ENCODE measurements at places on chromosomes 12 and 14.
A peak's percentile ranks its signal among the peaks of the same experiment; 100 is the strongest.

DNA sequence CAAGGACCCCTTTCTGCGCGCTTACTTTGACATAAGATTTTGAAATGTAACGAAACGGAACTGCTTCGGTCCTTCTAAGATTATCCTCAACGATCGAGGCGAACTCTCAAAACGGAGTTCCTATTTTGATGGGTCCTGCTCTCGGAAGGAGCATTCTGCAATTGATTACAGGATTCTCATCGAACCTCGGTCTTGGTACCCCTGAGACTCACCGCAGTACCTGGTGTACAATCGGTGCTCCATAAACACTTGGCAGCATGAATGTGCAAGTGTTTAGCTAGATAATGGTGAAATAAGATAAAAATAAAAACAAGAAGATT lies 530 bp upstream of the NEMF start:
- no peak for DNase-seq

DNA sequence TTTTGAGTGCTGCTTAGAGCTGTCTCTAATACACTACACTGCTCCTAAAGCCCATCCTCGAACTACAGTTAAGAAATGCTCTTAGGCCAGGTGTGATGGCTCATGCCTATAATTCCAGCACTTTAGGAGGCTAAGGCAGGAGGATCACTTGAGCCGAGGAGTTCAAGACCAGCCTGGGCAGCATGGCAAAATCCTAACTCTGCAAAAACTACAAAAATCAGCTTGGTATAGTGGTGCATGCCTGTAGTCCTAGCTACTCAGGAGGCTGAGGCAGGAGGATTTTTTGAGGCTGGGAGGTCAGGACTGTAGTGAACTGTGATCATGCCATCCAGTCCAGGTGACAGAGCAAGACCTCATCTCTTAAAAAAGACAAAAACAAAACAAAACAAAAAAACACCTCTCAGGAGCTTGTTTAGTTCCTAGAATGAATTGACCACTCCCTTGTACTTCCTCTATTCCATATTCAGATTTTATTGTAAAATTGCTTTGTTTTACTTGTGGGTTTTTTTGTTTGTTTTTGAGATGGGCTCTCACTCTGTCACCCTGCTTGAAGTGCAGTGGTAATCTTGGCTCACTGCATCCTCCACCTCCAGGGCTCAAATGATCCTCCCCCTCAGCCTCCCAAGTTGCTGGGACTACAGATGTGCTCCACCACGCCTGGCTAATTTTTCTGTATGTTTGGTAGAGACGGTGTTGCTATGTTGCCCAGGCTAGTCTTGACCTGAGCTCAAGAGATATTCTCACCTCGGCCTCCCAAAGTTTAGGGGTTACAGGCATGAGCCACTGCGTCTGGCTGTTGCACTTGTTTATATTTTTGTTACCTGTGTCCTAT lies 13.6 kb downstream of the MDM2 start:
- no peak for DNase-seq

DNA sequence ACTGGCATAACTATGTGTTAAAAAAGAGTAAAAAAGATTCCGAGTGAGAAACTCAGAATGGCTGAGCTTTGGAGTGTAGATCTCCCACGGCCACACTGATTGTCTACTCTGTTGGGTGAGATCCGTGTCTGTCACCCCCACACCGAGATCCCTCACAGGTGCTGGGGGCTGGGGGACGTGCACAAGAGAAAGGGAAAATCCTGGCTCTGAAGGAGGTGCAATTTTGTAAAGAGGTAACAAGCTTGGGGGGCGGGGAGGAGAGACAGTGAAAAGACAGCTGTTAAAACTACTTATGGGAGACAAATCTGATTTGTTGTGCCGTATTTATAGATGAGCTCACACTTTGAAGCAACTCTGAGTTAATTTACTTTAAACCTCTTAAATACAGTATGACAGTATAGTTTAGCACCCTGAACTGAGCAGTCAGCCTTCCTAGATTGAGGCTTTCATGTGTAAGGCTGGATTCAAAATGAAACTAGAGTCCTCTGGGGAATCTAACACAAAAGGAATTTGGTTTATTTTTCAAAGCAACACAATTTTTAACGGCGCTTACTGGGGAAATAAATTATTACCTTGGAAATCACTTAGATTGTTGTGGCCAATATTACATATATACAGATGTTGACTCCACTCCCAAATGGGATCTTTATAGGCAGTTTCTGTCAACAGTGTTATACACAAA lies 167.4 kb upstream of the RGS6 start:
- DNase-seq, result no peak

GRCh38 chr14:98913967-98914650 lies 357.9 kb downstream of the BCL11B start:
- no peak for DNase-seq

DNA sequence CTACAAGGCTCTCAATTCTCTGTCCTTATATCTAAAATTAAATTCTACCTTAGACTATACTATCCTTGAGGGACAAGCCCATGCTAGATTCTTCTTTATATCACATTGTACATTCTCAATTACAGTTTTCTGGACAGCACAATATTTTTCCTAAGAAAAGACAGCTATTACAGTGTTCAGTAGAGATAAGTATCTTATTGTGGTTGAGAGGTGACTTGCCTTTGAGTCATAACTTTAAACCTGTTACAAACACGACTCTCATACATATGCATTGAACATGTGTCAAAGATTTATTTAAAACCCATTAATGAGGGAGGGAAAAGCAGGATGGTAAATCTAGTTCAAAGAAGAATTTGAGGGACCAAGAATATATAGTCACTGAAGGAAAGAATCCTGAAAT lies 61.1 kb downstream of the TPH2 start:
- no peak for DNase-seq

GRCh38 chr12:42217656-42218055 lies 20.4 kb downstream of the YAF2 start:
- DNase-seq, result no peak

DNA sequence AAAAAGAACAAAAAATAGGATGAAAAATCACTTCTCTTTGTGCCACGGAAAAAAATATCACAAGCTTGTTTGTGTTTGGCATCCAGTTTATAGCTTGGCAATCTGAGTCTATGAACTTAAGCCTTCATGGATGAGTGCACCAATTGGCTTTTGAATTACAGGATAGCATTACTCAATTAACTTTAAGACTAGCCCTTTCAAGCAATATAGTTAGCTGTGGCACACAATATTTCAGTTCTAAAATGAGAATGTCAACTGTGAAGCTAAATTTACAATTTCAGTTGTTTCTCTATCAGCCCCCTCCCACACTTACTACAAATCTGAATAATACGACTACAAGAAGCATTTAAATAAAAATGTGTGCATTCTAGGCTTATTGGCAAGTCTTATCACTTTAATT lies 8.3 kb downstream of the RERG start:
- no peak for DNase-seq

GRCh38 chr14:101253948-101254347 lies 307.3 kb upstream of the DIO3 start:
- no peak for DNase-seq

GRCh38 chr14:75970989-75971388 lies 10.8 kb downstream of the TGFB3 start:
- DNase-seq, result no peak

DNA sequence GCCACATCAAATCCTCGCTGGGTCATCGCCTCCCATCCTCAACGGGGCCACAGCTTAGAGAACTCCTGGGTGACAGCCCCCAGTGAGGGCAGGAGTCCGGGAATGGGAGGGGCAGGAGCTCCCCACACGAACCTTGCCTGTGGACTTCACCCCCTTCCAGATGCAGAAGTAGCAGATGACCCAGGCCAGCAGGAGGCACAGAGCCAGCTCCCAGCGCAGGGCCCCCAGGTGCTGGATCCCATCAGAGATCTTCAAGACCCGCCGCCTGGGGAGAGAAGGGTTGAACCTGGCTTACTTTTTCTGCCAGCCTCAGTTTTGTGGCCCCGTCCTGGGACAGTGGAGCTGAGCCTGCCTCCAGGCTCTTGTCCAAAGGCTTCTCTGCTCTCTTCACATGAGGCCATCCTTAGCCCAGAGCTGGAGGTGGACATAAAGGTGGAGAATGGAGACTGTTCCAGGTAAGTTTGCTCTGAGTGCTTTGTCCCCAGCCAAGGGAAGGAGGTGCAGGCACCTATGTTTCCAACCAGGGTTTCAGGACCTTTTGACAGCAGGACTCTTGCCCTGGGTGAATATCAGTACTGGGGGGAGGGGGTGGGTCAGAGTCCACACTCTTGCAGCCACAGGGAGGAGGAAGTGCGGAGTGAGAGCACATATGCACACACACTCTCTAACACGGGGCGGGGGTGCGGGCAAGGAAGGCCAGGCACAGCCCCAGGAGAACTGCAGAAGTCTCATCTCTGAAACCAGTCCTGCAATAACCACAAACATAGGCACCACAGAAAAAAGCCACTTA lies 23.3 kb upstream of the SLC6A12 start:
- no peak for DNase-seq

GRCh38 chr12:106918746-106919145 lies 37.0 kb upstream of the TMEM263 start:
- no peak for DNase-seq

GRCh38 chr14:66503532-66503931 lies 4.4 kb upstream of the GPHN start:
- DNase-seq, result no peak

DNA sequence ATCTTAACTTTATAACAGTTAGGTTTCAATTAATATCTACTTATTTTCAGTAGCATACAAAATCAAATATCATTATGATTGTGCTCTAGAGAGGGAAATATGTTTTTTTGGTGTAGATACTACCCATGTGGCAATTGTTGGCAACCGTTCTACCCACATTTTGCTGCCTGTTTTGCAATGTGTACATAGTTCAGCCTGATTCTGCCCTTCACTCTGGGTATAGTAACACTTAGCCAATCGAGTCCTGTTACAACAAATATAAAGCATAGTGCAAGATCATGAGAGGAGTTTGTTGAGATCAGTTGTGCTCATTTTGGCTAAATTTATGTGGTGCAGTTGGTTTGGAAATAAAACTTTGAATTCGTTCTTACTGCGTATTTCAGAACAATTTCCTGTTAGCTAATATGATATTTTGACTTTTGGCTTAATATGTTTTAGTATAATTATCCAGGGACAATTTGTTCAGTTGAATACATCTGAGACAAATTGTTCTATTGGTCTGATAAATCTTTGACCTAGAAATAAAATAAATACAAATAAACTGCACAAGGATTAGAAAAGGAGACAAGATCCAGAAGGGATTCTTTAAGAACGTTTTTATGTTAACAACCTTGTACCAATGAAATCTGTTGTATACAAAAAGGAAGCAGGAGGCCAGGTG lies 76.9 kb downstream of the ATF7IP start:
- DNase-seq, result no peak

DNA sequence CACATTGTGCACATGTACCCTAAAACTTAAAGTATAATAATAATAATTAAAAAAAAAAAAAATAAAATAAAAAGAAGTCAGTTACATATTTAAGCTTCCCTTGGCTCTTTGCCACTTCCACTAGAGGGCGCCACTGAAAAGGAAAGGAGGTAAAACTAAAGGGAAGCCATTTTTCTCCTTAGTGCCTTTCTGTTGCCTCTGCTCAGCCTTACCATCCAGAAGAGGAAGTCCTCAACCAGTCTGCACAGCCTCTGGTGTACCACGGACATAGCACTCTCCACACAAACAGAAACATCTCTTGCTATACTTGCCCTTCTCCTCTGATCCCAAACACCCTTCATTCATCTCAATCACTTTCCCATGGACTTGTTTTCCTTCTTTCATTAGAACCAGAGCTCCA lies 169.0 kb upstream of the EEA1 start:
- peak; percentile 59 for DNase-seq

DNA sequence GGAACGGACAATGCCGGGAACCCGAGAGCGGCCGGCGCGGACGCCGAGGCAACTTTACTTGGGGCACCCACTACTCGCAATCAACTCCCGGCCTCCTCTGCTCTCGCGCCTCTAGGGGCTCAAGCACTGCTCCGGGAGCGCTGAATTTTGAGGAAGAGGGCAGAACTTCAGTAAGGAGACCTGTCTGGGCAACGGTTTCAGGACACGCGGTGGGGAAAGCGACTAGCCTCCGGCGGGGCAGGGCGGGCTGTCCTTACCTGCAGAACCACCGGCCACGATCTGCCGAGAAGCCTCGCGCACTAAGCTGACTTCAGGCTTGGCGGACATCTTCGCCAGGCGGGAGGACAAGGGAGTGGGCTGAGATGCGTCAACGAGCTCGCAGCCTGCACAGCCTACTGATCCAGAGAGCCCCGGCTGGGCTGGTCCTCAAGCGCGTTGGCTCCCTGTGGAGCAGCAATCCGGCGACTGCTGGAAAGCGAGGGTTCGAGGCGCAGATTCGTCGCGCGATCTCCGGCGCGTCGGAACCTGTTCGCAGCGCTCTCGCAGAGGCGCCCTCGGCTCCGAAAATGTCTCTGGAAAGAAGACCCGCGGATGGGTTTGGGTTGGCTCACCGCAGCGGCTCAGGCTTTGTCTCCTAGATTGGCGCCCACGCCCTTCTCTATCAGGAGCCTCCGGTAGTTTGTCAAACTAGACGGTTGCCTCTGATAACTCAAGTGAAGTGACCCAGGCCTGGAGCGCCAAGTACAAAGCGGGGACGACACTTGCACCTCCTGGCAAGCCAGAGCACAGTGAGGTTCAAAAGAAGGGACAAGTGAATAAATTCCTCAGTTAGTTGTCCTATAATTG lies at the start of gene SLC25A21:
Gene SLC25A21 (minus strand): TSS at position 583 of the 846 bp plus-strand sequence.
- no peak for DNase-seq

GRCh38 chr12:64431791-64432190 lies 20.1 kb upstream of the TBK1 start:
- no peak for DNase-seq

DNA sequence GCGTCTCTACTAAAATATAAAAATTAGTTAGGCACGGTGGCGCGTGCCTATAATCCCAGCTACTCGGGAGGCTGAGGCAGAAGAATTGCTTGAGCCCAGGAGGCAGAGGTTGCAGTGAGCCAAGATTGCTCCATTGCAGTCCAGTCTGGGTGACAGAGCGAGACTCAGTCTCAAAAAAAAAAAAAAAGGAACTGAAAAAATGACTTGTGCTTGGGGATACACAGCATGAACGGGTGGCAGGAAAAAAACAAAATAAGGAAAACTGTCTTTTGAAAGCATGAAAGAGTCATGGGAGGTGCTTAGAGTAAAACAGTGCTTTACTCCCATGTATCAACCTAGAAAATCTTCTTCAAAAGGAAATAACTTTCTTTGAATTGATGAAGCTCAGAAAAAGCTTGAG lies 80.8 kb downstream of the TMTC1 start:
- DNase-seq, result no peak
